Colonic mucosa (tissue), 4 donors: ENCODE measurements at places on chromosomes 4 and X. TPM values are rescaled to one million over a fixed set of nuclear protein-coding genes. Genes with fewer than 3 reads are reported as not detected.

DNA sequence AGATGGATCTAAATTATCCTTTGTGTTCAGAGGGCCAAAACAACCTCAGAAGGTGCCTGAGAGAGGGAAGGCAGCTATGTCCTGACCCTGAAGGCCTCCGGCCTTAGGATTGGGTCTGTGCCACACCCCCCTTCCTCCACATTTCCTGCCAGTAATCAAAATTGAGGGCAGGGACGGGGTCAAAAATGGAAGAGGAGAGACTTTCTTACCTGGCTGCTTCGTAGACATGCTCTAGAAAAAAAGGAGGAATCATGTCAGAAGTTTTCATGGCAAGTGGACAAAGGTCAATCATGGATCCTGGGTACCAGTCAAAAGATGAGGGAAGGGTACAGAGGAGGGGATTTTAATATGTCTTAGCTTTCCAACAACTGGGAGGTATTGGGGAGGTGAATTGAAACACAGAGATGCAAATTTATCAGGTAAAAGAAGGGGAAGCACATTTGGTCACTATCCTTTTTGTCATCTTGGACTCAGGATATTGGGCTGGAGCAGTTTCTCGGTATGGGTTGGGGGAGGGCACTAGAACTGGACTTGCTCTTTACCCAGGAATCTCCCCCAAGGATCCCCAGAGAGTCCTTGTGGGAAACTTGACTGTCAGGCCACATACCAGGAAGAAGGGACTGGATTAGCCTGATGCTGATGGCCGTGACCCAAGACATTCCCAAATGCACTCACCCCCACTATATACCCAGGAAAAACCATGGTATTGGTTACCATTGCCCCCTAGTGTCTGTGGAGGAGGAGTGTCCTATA lies 17.1 kb downstream of the VSIG4 start:
- DNase-seq = no peak

DNA sequence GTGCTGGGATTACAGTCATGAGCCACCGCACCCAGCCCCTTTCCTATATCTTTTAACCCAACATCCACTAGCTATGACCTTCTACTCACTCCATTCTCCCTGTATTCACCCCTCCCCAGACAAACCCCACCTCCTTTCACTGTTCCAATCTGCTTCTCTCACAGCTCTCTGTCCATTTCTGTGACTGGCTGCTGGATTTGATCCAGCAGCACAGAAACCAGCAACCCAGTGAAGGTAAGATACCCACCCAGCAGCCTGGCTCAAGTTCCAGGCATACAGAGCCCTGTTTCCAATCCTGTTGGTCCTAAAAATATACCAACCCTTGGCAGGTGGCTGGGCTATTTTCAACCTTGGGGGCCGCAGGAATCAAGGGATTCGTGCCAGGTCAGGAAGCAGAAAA lies 56.9 kb upstream of the SMIM10 start:
- DNase-seq = no peak

DNA sequence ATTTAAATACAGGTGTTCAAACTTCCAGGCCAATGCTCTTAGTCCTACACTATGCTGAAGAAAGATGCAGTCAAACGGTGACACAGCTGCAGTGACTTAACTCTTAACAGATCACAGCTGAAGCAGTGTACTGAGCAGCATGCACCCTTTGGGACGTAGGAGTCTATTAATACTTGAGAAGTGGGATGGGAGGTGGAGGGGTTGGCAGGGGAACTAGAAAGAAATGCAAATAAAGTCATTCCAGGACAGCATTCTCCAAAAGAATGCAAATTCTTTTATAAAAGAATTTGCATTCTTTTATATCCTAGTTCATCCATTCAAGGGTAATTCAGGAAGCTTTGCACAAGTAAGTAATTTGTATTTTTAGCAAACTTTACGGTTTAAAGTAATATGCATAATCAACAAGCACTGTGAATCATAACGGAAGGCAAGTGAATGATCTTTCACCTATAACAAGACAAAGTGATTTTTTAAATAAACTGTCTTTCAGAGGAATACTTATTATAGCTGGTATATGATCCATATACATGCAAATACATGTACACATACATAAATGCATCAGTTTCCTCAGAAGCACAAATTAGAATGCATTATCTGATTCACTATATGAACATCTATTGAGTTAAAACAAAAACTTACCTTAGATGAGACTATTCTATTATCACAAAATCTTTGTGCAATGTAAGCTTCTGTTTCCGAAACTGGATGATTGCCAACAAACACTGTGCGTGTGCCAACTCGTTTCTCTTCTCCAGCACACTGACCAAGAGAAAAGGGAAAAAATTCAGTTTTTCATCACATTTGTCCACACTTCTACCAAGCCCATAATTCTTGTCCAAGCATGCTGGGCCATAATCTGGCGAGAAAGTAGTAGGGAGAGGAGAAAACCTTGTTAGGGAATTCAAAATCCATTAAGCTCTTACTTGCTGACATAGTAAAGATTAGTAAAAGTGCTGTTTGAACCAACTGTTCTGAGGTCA lies 106.5 kb downstream of the ATP11C start:
- no peak for DNase-seq

The PNMA6F gene
- total RNA-seq = not detected

DNA sequence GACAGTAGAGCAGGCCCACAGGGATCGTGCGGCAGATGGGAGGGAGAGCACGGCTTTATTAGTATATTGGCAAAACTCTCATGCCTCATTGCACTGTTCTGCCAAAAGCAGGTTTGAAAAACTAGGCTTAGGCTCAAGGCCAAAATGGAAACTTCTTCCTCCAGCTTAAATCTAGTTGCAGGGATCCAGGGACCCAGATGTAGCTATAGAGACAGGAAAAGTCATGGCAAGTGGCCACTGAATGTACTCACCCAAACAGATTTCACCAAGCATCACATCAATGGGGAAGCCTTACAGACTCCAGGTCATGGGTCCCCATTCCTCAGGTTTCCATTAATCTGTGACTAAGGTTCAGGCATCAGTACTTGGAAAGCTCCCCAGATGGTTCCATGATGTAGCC lies 149.2 kb downstream of the STK32B start:
- no peak for DNase-seq

DNA sequence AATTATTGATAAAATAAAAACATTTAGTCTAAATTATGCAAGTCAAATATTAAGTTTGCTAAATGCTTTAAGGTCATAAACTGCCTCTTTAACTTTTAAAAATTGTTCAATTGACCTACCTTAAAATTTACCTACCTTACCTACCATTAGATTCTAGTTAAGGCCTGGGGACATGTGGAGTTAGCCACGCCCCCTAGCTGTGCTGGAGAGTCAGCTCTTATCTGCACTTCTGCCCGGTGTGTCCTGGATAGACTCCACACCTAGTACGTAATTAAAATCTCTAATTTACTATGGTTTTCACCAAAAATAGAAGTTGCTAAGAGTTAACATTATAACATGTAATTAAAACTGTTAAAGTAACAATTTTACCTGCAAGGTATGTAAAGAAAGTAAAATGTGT lies 22.7 kb downstream of the TENM3 start:
- no peak for DNase-seq

GRCh38 chr4:123996718-123997510 lies 600.3 kb downstream of the SPRY1 start:
- no peak for DNase-seq

The REELD1 gene
- 0.22 TPM for total RNA-seq

DNA sequence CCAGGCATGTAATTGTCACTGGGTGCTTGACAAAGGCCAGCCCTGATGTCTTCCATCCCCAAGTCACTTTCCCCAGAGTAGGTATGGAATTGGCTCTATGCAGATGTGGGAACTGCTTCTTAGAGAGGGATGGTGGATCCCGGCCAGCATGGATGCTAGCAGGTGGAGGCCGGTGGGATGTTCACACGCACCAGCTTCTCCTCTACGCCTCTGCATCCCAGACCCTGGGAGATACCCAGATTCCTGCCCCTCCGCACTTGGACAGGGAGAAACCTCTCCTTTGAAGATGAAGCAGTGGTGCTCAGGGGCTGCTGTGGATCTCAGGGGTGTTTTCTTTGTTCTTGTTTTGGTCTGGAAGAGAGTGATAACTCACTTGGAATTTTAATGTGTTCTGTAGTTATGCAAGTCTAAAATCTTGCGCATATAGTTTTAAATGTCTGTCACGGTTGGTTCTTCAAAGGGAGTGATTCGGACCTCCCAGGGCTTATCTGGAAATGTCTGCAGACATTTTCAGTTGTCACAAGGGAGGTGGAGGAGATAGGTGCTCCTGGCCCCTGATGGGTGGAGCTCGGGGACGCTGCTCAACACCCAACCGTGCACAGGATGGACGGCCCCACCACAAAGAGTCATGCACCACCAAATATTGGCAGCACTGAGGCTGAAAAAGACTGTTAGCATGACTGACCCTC lies 308.0 kb downstream of the DHRSX start:
- DNase-seq = no peak

GRCh38 chrX:112704187-112704586 lies 24.4 kb upstream of the LHFPL1 start:
- no peak for DNase-seq

GRCh38 chr4:168623484-168623883 lies 126.6 kb downstream of the PALLD start:
- no peak for DNase-seq

DNA sequence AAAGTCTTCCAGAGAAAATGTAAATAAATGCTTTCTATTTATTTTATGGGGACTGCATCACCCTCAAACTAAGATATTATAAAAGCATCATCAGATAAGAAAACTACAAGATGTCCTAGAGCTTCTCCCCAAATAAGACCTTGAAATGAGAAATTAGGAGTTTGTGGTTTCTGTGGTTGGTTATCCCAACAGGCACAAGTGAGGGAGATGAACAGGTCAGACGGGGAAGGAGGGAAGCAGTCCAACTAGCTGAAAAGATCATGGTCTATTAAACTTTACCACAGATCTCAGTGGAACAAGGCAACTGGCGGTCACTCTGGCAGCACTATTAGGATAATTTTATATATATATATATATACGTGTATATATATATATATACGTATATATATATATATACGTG lies 319.3 kb upstream of the GRID2 start:
- no peak for DNase-seq

The AKAP17A gene
- total RNA-seq = 44.6 TPM

- peak; percentile 71 for DNase-seq
Observed at GRCh38 chrX:118495061-118495921, at the start of gene DOCK11. TSS of gene DOCK11 (plus strand) at chrX:118495815. CDS start at chrX:118495972, 157 bp downstream.

GRCh38 chrX:1249101-1249887 lies 19.3 kb upstream of the CSF2RA start:
- peak; percentile 36 for DNase-seq

- DNase-seq = no peak
Observed at GRCh38 chr4:39067451-39067850, 5.4 kb downstream of the KLHL5 start.

DNA sequence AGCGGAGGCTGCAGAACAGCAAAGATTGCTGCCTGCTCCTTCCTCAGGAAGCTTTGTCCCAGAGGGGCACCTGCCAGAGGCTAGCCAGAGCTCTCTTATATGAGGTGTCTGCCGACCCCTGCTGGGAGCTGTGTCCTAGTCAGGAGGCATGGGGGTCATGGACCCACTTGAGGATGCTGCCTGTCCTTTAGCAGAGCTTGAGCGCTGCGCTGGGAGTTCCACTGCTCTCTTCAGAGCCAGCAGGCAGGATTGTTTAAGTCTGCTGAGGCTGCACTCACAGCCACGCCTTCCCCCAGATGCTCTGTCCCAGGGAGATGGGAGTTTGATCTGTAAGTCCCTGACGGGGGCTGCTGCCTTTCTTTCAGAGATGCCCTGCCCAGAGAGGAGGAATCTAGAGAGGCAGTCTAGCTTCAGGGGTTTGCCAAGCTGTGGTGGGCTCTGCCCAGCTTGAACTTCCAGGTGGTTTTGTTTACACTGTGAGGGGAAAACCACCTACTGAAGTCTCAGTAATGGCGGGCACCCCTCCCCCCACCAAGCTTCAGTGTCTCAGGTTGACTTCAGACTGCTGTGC lies 10.9 kb downstream of the DCK start:
- no peak for DNase-seq

The NHSL2 gene
- 1.0 TPM for total RNA-seq
